Osteoblast (primary cell): ENCODE measurements at places on chromosomes 1 and 21.

GRCh38 chr1:204728045-204728444 lies 42.5 kb upstream of the LRRN2 start:
- no peak for DNase-seq

GRCh38 chr1:5688081-5689077 lies 303.8 kb downstream of the NPHP4 start:
- DNase-seq, result no peak

GRCh38 chr1:153430561-153430960 lies 14.2 kb downstream of the S100A7A start:
- no peak for DNase-seq

- no peak for DNase-seq
Observed at GRCh38 chr1:94773296-94773809, 46.8 kb upstream of the SLC44A3 start.

- no peak for DNase-seq
Observed at GRCh38 chr1:18340158-18340764, 140.5 kb upstream of the KLHDC7A start.

DNA sequence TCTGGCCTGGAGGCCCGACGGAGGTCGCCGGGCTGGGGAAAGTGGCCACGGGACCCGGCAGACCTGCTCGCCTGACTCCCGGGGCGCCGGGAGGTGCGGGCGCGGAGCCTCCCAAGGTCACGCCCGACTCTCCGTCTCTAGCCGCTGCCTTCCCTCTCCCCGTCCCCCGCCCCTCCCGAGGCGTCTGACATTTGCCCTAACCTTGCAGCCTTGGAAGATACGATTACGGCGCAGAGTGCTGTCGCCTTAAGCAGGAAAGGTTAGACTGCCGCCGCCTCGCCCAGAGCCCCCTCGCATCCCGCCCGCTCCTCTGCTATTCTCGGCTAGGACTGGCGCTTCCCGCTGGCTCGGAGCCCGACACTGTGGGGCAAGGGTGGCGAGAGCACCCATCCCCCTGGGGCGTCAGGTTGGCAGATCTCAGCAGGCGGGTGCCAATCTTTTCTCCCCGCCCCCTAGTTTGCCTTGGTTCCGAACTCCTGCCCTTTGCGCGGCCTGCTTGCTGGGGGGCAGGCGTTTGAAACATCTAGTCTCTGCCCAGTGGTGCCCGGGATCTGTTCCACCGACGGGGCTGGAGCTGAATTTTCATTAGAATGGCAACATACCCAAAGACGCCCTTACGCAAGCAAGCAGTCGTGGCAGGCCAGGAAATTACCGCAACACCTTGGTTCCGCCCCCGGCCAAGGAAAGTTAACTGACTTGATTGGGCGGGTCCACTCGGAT lies 835 bp downstream of the PGM1 start:
- peak; percentile 82 for DNase-seq

DNA sequence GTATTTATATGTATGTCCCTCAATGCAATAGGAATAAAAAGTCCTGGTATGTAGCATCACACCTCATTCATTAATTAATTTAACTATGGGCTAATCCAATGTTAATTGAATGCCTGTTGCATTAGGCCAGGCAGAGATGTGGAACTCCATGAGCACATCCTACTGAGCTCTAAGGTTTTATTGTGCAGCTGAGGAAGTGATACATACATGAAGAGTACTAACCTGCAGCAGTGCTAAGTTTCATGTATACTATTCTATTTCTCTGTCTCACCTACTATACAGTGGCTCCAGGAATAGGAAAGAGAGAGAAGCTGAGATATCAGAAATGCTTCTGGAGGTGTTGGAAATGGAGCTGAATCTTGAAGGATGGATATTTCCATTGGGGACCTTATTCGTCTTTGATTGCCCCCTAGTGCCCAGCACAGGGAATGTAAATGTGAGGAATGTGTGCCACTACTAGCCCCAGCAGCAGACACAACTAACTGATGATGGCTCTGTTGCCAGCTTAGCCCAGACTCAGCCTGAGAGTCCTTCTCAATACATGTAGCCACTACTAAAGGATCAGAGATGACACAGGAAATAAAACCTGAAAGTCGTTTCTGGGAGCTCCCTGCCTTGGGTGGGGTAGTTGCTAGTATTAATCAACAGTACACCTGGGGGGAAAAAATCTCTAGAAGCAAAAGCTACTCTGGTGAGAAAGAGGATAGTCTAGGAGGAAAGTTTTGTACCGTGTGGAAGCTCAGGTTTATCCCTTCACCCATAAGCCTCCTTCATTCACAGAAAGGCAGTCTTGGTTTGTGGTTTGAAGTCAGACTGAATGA lies 173.3 kb upstream of the FOXD3 start:
- DNase-seq, result peak; percentile 51

- DNase-seq, result peak; percentile 58
Observed at GRCh38 chr1:53317646-53318539, 10.0 kb downstream of the LRP8 start.

DNA sequence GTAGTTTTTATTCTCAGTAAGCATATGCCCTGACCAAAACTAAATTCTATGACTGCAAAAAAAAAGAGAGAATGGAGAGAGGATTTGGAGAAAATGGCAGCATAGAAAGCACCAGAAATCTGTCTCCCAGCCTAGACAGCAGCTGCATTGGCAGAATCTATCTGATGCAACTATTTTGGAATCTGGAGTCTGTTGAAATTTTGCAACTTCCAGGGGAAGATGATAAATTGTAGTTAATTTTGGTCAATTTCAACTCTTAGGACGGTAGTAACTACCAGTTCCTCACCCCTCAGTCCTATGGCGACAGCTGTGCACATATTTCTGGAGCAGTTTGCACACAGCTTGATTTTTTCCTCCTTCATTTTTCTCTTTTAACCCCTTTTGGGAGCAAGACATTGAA lies 10.9 kb downstream of the EXO5 start:
- no peak for DNase-seq

GRCh38 chr1:118217141-118217838 lies 32.3 kb upstream of the SPAG17 start:
- no peak for DNase-seq

GRCh38 chr1:21902026-21903012 lies 34.8 kb downstream of the HSPG2 start:
- DNase-seq, result peak; percentile 73

- peak; percentile 42 for DNase-seq
Observed at GRCh38 chr1:36847761-36848160, 186.6 kb downstream of the GRIK3 start.

DNA sequence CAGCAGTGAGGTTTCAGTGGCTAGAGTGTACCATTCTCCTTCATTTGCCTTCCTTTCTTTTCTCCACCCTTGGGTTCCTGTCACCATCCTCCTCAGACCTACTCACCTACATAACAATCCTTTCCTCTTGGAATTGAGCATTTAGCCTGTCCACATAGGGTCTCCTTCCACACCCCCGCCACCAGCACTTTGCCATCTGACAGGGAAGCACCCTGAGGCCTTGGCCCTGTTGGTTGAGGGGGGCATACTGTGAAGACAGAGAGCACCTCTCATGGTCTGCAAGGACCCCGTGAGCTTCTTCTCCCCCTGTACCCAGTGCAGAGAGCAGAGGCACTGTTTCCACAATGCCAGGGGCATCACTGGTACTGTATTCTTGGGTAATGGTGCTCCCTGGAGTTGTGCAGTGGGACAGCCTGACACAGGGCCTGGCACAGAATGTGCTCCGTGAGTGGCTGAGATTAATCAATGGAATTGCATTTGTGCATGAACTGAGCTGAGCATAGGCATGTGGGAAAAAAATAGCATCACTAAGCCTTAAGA lies 14.9 kb upstream of the SLC5A9 start:
- no peak for DNase-seq

DNA sequence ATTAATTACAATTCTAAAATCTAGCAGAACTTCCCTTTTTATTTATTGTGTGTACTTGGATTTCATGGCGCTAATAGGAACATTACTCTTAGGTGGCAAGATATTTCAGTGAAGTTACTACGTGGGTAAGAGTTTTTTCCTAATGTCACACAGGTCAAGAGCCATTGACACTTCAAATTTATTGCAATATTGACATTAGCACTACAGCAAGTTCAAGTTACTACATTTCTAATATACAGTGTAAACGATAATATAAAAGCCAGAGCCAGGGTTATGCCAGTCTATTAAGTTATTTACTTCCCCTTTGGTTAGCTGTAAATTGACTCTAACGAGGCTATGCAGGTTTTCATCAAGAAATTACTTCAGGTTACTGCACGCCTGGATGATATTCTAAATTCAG lies 29.7 kb downstream of the CHODL start:
- no peak for DNase-seq

DNA sequence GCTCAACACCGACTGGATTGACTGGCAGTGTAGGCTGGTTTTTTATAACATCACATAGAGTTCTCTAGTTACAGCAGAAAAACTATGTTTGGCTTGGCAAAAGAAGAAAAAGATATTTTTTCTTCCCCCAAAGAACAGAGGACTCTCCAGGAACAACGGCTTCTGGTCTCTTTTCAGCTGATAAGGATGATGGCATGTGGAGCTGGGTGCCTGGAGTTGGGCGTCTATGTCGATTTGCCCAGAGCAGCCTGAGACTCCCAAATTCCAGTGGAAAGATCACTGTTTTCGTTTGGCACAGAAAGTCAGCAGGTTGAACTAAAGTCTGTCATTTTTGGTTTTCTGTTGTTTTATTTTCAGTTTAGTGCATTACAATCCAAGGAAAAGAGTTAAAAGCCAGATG lies 91.1 kb downstream of the SMYD2 start:
- DNase-seq, result no peak

DNA sequence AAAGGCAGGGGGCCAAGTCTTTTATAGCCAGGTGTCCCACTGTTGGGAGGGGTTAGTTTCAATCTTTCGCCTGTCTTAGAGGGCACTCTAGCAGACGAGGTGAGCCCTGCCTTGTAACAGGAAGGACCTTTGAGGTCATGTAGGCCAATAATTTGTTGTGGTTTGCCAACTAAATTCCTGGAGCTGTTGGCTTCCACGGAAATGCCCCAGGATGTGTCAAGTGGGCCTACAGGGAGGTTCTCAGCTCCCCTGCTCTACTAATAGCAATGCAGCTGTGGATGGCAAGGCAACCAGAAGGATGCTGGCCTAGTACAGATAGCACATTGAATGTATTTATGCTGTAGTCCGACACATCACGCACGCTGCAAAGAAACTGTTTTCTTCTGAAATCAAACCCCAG lies 22.3 kb upstream of the CASQ2 start:
- no peak for DNase-seq

- no peak for DNase-seq
Observed at GRCh38 chr1:18160290-18160942, 52.8 kb downstream of the IGSF21 start.

DNA sequence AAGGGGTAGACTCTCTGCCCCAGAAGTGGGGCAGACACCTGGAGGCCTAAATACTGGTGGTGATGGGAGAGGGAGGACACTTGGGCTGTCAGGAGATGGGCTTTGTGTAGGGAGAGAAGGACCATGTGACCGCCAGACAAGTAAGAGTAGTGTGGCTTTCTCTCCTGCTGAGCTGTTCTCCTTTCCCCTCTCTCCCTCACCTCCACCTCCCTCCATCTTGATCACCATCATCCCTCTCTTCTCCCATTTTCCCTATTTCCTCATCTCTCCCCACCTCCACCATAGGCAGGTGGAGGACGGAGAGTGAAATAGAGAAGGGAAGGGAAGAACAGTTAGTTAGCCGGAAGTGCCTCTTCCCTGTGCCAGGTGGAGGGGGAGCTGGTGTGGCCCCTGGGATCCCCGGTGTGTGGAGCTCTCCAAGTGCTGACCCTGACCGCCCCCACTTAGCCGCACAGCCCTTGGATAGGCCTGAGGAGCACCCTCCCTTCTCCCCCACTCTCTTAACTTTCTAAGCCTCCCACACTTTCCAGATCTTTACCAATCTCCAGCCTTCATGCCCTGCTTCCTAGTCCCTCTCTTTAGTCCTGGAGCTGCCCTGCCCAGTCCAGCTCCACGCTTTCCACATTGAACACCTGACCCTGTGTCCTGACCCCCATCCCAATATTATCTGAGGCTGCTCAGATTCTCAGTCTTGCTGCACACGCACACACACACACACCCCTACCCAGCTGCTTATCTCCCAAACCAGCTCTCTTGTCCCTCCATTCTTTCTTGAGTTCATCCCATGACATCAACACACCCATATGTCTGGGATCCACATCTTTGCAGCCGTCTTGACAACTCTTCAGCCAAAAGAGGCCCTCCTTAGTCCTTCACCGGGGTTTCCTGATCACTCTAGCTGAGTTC lies 1.5 kb downstream of the CELF3 start:
- DNase-seq, result peak; percentile 76

GRCh38 chr1:162178432-162178831 lies 108.9 kb downstream of the NOS1AP start:
- DNase-seq, result no peak

DNA sequence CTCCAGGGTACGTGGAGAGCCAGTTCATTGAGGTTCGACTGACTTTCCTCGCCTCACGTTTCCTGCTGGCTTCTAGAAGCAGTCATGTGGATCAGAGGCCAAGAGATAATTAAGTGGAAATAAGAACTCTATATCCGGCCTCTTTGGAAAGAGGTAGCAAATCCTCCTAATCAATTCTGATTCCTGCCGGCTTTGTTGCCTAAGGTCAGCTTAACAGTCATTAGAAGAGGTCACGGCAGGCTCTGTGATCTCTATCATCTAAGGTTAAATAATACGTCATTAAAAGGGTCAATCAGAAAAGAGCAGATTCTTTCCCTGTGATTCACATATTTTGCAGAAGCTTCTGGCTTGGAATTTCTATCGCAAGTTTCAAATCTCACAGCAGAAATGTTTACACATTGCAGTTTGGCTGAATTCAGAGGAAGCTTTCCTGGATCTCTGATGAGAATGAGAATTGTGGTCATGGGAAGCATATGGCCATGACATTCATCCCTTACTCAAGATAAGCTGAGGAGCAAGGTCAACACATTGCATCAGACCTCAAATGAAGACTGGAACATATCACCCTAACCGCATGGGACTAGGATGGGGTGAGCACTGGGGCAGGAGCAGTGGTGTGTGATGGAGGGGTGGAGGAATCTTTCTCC lies 189.4 kb downstream of the PBX1 start:
- no peak for DNase-seq

DNA sequence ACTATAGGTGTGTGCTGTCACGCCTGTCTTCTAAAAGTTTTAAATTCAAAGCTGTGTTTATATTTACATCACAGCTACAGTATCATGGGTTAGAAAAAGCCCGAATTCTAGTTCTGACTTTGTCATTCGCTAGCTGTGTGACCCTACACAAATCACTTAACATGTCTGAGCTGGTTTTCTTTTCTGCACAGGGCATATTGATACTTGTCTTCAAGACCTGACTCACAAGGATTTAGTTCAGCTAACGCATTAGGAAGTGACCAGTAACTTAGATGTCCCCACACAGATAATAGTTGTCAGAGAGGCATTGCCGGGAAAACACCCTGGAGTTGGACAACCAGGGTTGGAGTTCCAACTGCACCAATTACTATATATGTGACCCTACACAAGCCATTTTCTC lies 25.9 kb downstream of the GIPC2 start:
- no peak for DNase-seq

DNA sequence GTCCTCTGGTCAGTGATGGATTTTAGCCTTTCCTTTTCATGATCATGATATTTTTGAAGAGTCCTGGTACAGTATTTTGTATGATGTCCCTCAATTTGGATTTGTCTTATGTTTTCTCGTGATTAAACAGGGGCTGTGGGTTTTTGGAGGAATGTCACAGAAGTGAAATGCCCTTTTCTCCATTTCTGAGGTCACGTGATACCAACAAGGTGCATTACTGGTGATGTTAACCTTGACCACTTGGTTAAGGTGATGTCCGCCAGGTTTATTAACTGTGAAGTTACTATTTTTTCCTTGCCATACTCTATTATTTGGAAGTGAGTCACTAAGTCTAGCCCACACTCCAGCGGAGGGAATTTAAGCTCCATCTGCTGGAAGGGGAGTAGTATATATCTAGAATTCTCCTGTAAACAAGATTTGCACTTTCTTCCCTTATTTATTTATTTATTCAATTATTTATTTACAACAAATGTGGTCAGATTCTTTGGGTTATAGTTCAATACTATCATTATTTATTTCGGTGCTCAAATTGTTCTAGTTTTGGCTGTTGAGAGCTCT lies 123.4 kb downstream of the HIVEP3 start:
- no peak for DNase-seq
